T-helper 17 cell (primary cell): ENCODE measurements at places on chromosomes 2 and 18.

GRCh38 chr2:195537811-195538210 is 119.2 kb upstream of the SLC39A10 start:
- DNase-seq: no peak

DNA sequence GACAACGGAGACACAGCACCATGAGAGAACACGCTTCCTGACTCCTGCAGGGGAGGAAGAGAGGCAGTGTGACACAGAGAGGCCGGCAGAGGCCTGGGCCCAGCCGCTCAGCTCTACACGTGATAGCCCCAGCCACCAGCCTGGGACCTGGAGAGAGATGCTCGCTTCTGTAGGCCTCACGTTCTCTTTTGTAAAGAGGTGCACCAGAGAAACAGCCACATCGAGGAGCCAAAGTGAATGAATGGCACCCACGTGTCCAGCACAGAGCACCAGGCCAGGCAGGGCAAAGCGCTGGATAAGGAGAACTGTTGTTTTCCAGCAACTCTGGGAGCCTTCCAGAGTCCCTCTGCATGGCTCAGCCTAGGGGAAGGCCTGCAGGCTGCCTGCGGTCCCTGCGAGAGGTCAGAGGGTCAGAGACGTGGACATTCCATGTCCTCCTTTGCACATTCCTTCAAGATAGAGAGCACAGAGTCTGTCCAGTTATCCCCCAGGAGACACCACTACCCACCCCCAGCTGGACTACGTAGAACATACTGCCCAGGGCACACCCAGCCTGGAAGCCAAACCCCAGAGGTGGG is 14.2 kb downstream of the LIMS2 start:
- DNase-seq: no peak

- DNase-seq: no peak
These were observed 4.6 kb downstream of the NEU2 start for GRCh38 chr2:233037078-233037477.

- no peak for DNase-seq
These were observed 12.7 kb downstream of the FAM110C start for GRCh38 chr2:33620-34019.
